ENCODE measurements at places on chromosomes 5 and 9.
A peak's percentile ranks its signal among the peaks of the same experiment; 100 is the strongest.

DNA sequence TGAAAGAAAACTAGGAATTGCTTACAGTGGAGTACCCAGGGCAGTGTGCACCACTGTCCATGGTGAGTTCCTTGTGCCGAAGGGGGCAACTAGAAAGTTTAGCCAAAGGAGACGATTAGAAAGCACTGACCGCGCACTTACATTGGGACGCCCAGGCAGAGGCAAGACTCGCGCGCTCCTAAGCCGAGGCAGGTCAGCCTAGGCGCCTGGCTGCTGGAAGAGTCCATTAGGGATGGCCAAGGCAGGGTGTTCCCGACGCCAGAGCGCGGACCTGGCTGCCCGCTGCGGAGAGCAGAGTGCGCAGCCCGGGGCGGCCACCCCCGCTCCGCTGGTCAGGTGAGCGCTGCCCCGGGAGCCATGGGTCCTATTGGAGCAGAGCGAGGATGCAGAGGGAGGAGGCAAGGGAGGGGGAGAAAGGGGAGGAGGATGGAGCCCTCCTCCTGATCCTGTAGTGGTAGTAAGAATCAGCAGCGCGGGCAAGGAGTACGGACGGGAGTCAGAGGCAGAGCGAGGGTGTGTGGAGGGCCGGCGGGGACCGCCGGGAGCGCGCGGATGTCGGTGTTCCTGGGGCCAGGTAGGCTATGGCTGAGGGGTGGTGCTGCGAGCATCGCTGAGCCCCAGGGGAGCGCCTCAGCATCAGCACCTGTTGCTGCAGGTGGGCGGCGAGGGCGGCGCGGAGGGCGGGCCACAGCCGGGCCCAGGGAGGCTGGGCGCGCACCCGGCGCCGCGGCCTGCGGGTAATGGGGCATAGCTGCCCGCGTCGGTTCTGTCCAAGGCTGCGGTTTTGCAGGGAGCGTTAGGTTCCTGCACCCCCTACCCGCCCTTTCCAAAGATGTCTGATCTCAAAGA, at the start of gene ADGRV1:
ADGRV1 (plus strand) TSS at position 454 of the 849 bp plus-strand sequence; CDS start at position 553, 99 bp downstream.
- DNase-seq: peak; percentile 99

DNA sequence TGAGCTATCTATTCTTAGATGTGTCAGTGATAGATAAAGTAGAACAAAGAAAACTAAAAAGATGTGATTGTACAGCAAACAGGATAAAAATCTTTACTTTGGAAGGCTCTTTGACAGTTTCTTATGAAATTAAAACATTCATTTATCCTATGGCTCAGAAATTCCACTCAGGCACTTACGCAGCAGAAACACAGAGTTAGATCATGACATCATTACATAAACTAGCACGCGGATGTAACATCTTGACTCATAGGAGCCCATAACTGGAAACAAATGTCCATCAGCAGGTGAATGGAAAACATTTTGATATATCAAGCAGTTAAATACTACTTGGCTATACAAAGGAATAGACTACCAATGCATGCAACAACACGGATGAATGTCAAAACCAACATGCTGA, 45.3 kb downstream of the ICE1 start:
- DNase-seq: no peak

DNA sequence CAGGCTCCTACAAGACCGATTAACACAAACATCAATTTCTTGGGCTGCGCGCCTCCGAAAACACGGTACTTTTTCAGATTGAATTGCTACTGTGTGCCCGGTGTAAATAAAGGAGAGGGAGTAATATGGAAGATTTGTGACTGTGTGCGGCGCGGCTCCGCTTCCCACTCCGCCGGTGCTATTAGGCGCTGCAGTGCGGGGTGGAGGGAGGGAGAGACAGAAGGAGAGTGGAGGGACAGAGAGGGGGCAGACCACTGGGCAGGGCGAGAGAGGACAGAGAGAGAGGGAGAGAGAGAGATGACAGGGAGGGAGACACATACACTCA, 24.7 kb upstream of the RNU6ATAC start:
- no peak for DNase-seq

GRCh38 chr5:65480306-65480865, 1.3 kb downstream of the ADAMTS6 start:
- peak; percentile 40 for DNase-seq

GRCh38 chr9:18492612-18493011, 18.7 kb downstream of the ADAMTSL1 start:
- no peak for DNase-seq

GRCh38 chr9:110121170-110121569, 86.8 kb downstream of the C9orf152 start:
- DNase-seq: no peak

DNA sequence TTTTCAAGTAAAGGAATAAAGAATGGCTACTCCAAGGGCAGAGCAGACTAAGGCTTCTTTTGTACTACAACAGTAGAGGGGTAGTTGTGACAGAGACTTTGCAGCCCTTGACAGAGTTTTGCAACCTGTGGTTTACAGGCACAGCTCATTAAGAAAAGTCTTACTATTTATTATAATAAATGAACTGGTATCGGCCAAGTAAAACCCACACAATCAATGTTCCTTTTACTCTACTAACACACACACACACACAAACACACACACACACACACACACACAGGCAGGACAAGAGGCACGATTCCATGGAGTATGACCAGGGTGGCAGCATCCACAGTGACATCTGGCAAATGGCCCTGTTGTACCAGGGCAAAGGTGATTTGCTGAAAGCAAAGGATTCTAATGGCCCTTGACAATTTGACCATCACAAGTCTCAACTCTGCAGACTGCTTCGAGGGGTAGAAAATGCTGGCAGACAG, 59.1 kb upstream of the GOLPH3 start:
- DNase-seq: no peak

- DNase-seq: no peak
Observed at GRCh38 chr5:124645396-124645795, 101.0 kb downstream of the ZNF608 start.

GRCh38 chr5:31755676-31756230, 116.8 kb downstream of the PDZD2 start:
- no peak for DNase-seq

DNA sequence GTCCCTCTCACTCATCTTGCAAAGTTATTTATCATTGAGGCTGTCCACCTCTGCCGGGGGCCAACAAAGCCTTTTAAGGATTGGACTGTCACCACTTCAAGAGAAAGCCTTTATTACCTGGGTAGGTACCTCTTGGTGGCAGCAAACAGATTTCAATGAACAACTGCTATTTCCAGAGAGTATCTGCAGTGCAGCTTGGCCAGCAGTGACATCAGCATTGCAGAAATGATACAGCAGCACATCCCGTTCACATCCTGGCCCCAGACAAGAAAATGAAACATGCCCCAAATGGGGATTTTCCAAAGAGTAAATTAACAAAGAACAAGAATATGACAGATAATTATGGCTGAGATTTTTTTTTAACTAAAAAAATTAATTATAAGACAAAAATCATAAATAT, 2.3 kb upstream of the SPATA6L start:
- no peak for DNase-seq

DNA sequence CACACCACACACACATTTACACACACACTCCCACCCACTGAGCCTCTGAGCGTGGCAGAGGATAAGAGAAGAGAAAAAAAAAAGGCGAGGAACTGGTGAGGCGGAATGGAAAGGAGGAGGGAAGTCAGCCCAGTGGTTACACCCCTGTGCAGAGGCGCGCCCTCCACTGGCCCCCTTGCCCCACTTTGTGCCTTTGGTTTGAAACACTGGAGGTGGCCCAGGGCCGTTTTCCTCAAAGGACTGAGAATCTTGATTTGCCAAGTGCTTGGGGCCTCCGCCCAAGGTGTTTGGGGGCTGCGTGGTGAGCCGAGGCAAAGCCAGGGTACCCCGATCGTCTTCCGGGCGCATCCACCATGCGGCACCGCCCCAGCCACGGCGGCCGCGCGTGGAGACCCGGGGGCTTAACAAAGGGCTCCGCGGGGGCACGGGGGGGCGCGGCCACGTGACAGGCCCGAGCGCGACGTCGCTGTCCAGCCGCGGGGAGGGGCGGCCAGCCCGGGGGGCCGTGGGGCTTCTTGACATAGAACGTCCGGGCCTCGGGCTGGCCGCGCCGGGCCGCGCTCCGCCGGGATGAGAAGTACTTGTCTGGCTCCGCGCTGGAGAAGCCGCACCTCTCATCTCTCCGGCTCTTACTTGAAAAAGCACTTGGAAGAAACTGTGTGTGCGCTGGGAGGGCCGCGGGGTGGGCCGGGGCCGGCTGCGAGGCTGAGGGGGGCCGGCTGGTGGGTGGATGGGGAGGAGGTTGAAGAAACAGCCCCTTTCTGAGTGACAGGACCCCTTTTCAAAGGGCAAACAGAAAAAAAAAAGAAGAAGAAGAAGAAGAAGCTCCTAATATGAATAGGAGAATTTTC, 21.0 kb downstream of the NR2F1 start:
- no peak for DNase-seq

- no peak for DNase-seq
Observed at GRCh38 chr5:94872526-94872925, 254.1 kb downstream of the SLF1 start.

- no peak for DNase-seq
Observed at GRCh38 chr5:89893546-89893945, 516.0 kb downstream of the CETN3 start.

- no peak for DNase-seq
Observed at GRCh38 chr9:114442022-114442421, 54.2 kb upstream of the AKNA start.

DNA sequence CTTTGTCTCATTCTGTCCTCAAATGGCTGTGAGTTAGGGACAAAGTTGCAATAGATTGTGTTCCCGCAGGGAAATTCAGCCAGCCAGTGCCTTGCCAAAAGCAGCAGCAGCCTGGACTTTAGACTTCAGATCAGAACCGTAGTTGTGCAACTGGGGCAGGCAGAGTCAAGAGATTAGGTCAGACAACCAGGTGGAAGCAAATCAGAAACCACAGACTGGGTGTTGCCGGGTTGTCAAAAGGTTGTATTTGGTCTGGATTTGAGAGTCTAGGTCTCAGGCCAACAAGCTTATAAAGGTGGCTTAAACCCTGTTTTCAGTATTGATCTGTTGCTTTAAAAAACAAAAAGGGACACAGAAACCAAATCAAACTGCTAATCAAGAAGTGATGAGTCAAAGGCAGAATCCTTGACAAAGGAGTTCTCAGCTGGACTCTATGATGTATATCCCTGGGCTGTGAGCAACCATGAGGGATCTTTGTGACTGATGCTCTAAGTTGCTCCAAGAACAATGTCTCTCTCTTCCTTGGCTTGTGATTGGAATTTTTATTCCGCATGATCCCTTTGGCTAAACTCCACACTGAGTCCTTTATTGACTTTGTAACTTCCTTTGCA, 20.9 kb downstream of the RFK start:
- no peak for DNase-seq

GRCh38 chr9:133058550-133059320, 3.0 kb upstream of the CEL start:
- no peak for DNase-seq

GRCh38 chr9:82761956-82762355, 301.0 kb downstream of the RASEF start:
- no peak for DNase-seq

- DNase-seq: no peak
Observed at GRCh38 chr5:52947851-52948250, 41.3 kb upstream of the ITGA2 start.

GRCh38 chr9:109098171-109098959, 21.4 kb downstream of the TMEM245 start:
- peak; percentile 26 for DNase-seq

GRCh38 chr5:75935572-75935971, 147.6 kb upstream of the SV2C start:
- DNase-seq: no peak

DNA sequence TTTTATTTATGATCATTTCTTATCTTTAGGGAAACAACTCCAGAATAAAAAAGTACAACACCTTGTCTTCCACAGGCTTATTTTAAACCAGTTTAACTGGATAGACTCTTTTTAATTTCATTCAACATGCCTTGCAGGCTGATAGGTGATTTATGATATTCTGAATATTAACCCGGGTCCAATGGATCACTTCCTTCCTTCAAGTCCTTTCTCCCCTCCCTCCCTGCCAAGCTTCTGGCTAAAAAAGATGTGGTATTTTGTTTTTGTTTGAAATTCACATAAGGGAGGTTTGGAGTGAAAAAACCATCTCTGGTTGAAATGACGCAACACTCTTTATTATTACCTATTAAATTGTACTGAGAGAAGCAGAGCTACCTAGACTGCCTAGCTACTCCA, 265.3 kb downstream of the MLLT3 start:
- no peak for DNase-seq

- peak; percentile 42 for DNase-seq
Observed at GRCh38 chr9:87606841-87607521, 109.3 kb downstream of the DAPK1 start.

DNA sequence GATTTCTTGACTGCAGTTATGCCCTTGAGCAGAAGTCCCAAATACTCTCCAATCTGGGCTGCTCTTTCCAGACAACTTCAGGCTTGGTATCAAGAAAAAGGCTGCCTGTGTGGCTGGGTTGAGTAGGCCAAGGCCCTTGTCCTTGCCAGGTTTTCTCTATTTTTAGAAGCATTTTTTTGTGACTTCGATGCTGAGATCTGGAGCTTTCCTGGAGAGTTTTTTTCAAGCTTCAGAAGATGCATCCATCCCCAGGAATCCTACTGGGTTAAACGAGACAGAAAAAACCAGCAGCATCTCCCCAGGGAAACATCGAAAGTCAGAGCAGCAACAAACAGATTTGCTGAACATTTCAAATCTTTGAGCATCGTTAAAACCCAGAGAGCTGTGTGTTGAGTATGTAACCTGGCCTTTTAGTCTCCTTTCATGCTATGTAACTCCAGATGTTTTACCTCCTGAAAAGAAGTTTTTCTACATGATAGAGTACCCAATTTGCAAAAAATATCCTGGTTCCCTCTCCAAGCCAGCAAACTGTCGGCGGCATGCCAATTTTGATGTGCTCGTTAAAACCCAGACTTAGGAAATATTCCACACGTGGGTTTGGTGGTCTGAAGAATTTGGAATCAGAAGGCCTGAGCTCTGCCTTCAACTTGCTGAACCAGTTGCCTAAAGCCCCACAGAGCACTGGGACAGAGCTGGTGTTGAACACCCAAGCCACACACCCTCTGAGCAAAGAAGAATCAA, 98.1 kb upstream of the ALDH1B1 start:
- no peak for DNase-seq

DNA sequence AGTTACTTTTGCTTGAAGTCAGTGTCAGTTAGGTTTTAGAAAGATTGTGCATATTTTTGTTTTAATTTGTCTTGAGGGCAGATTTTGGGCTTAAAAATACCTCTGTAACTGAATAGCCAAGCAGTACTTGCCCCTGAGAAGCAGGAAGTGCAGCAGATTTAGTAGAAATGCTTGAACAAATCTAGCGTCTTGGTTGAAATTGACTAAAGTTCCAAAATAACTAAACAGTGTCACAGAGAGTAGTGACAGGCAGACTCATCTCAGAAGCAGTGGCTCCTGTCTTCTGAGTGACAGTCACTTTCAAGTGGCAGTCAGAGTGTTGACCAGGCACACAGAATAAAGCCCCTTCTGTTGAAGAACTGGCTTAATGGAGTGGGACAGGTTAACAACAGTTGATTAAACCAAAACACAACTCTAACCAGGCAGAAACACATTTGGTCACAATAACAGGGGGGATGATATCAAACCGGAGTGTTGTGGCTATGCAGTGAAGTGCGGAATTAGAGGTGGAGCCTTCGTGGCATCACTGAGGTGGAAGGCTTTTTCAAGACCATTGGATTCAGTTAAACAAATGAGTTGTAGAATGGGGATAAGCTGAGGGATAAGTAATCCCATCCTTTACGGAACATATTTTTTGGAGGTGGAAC, 29.1 kb downstream of the TRIO start:
- DNase-seq: no peak

GRCh38 chr9:114157516-114158176, 2.3 kb downstream of the COL27A1 start:
- DNase-seq: no peak

Measured in ELF-1 (cell line).